ENCODE measurements at places on chromosomes 16 and 17.

GRCh38 chr17:3295632-3296031, 2.5 kb downstream of the OR3A1 start:
- no peak for DNase-seq

DNA sequence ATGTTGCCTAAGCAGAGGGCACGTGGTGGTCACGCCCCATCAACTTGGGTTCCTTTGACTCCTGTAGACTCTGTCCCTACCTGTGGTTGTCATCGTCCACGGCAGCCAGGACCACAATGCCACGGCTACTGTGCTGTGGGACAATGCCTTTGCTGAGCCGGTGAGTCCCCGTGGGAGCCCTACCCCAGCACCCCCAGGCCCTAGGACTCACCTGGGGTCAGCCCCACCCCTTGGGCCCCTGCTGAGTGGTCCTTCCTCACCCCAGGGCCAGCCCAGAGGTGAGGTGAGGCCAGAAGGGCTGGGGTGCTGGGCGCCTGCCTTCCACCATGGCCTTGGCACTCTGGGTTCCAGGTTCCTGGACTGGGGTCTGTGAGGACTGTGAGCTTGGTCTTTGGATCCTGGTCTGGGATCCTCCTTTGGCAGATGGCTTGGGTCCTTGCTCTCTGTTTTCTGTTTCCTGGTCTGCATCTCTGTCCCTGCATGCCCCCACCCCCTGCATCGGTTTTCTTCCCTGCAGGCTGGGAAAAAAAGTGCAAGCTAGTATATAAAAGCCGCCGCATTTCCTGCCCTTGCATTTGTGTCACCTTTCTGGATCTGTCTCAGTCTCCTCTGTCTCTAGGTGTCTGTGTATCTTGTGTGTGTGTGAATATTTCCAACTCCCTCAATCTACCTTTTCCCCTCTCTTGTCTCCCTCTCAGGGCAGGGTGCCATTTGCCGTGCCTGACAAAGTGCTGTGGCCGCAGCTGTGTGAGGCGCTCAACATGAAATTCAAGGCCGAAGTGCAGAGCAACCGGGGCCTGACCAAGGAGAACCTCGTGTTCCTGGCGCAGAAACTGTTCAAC, 17.5 kb downstream of the STAT5A start:
- DNase-seq: no peak

DNA sequence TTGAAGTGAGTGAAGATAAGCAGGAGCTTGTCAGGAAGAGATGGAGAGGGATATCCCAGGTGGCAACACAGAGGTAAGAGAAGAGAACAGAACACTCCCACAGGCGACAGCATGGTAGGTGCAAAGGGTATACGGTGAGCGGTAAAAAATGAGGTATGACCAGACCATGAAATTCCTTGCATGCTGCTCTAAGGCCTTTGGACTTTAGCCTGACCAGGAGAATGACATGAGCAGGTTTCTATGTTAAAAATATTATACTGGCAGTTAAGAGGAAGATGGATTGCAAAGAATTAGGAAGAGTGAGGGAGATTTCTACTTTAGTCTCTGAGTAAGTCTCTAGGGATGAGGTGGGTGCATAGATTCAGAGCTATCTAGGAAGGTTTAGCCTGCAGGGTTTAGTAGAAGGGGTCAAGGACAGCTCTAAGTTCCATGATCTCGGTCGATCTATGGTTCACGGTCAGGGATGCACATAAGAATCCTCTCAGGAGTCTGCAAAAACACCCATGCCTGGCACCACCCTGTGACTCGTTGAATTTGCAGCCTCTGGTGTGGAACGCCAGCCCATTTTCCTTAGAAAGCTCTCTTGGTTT, 65.7 kb downstream of the HLF start:
- DNase-seq: no peak

DNA sequence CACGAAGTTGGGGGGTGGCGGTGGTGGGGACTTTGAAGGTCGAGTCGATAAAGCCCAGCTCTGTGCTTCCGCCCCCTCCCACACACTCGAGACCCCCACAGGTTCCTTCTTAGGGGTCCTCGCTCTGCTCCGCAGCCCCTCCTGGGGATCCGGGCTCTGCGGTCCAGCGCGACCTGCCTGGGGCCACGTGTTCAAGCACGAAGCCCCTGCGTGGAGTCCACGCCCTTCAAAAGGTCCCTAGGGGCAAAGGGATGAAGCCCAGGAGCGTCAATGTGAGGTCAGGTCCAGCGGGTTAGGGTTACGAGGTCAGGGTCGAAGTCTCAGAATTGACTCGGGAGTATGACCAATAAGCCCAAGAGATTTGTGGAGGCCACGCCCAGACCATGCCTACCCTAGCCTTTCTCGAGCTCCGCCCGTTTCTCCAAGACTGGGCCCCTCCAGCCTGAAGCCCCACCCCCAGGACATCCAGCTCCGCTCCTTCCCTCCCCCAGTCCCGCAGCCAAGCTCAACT, 786 bp upstream of the CACNA1G start:
- DNase-seq: no peak

- DNase-seq: no peak
Measured at GRCh38 chr17:55198690-55199370, 65.9 kb upstream of the HLF start.

- DNase-seq: no peak
Measured at GRCh38 chr17:79685121-79685520, 45.6 kb upstream of the ENPP7 start.

GRCh38 chr17:16448490-16448889, 33.1 kb downstream of the TRPV2 start:
- DNase-seq: no peak

DNA sequence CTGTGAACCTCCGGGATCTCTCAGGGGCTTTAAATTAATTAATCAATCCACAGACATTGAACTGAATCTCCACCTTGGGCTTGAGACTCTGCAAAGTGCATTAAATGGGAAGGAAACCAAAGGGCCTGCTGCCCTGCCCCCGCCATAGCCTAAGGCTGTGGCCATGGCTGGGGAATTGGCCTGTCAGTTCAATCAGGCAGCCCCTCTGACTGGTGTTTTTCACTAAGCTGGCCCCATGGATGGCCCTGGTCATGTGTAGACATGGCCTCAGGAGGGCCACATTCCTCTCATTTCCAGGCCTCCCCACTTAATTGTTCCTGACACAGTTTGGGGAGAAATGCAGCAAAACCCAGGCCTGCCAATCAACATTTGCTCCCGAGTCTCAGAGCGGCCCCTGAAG, 499.8 kb downstream of the WWOX start:
- DNase-seq: no peak

DNA sequence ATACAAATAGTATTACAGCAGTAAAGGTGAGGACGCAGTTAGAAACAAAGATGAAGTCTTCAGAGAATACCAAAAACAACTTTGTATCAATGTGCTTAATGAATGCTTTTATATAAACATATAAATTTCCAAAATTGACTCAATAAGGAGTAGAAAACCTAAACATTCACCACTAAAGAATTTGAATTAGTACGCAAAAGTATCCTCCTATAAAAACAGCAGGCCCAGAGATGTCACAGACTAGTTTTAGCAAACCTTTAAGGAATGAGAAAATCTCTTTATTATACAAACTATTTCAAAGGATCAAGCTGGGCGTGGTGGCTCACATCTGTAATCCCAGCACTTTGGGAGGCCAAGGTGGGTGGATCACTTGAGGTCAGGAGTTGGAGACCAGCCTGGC, 86.2 kb downstream of the OR1D5 start:
- no peak for DNase-seq

- no peak for DNase-seq
Measured at GRCh38 chr17:55159251-55159650, 105.5 kb upstream of the HLF start.

DNA sequence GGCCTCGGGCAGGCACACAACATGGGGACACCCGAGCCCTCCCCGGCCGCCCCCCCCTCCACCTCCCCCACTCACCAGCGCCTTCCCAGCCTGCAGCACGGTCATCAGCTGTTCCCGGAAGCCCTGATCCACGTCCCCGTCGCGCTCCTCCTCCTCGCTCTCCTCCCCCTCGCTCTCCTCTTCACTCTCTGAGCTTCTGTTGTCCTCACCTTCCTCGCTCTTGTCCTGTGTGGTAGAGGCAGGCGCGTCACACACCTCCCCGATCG, 10.3 kb downstream of the MYBBP1A start:
- DNase-seq: no peak

DNA sequence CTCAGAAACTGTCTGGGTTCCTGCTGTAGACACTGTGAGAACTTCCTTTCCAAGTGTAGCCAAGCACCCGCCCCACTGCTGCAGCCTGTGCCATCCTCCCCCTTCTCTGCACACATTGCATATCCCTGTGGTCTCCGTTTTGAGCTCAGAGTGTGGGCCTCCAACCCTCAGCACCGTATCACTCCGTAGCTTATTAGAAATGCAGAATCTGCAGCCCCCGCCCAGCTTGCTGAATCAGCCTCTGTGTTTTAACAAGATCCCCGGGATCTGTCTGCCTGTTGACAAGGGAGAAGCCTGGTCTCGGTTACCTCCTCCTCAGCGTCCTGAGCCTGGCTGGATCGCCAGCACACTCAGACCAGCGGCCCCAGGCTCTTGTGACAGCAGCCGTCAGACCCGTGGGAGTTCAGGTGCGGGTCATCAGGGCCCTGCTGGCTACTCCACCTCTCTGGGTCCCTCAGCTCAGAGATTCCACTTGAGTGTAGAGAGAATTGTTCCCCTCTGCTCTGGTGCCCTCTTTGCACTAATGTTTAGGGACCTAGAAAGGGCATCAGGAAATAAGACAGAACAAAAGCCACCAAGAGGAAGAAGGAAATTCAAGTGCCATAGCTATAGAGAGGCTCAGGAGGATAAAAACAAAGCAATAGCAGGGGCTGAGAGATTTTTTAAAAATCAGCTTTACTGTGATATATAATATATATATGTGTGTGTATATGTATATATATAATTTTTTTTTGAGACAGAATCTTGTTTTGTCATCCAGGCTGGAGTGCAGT, 92.3 kb downstream of the PITPNC1 start:
- DNase-seq: no peak

- no peak for DNase-seq
Measured at GRCh38 chr16:81237282-81237681, 1.2 kb upstream of the BCO1 start.

DNA sequence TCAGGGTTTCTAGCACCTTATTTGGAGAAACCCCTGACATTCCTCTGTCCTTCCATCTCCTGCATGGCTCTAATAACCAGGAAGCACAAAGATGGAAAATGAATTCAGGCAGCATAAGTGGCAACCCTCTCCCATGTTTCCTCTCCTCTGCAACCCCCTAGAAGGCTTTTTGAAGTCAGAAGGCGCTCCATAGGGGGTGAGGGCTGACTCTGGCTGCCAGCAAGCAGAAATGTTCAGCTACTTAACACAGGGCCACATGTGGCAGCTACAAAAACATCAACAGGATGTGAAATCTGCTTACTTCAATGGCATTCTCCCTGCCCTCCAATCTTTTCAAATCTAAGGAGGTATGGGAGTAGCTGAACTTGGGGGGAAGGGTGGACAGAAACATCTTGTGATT, 55.2 kb upstream of the IRX5 start:
- DNase-seq: no peak

- DNase-seq: no peak
Measured at GRCh38 chr16:29994600-29995323, 655 bp downstream of the HIRIP3 start.

GRCh38 chr17:28698253-28698941, 13.3 kb downstream of the PROCA1 start:
- no peak for DNase-seq

DNA sequence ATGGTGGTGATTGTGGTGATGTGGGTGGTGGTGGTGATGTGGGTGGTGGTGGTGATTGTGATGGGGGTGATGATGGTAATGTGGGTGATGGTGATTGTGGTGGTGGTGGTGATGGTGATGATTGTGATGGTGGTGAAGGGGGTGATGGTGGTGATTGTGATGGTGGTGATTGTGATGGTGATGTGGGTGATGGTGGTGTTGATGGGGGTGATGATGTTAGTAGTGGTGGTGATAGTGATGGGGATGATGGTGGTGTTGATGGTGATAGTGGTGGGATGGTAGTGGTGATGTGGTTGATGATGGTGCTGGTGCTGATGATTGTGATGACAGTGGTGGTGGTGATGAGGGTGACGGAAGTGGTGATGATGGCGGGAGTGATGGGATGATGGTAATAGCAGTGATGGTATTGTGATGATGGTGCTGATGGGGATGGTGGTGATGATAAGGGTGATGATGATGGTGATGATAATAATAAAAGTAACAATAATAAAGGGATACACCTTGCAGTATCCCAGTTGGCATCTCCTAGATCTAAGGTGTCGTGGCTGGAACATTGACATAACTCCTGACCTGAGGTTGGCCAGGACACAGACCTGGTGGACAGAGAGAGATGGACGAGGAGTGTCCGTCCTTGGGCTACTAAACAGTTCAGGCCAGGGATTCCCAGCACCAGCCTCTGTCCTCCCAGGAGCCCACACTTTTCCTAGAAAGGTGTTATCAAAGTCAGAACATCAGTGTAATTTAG, 344.5 kb downstream of the SEC14L1 start:
- no peak for DNase-seq

DNA sequence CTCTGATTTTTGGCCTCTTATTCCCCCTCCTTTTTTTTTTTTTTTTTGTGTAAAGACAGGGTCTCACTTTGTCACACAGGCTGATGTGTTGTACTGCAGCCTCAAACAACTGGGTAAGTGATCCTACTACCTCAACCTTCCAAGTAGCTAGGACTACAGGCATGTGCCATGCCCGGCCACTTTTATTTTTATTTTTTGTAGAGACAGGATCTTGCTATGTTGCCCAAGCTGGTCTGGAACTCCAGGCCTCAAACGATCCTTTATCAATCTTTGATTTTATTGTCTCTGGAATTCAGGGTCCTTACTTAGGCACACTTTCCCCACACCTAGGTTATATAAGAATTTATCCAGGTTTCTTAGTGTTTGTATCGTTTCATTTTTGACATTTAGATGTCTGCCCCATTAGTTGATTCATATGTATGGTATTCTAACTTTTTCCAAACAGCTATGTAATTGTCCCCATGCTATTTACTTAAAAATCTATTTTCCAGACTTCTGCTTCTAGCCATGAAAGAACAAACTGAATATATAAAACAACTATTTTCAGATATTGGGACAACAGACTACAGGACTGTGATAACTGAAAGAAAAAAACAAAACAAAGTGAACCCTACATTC, 13.9 kb downstream of the CMC2 start:
- DNase-seq: no peak
